NCI-H2107 (cell line): ENCODE measurements at places on chromosomes 3 and 15.

DNA sequence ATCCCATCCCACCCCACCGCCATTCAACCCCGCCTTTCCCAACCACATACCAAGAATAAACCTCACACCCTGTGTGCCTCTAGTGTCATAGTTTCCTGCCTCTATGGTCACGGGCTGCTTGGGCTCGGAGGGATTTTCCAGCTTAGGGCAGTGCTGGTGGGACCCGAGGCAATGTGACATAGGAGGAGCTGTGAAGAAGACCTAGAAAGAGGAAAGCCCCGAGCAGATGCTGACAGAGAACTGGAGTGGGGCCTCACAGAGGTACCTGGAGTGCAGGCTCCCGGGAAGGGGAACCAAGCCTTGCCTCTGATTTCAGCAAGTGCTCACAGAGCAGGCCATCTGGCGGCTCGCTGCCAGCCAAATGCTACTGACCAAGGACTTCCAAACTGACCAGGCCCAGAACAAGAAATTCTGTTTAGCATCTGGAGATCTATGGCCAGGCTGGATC, 27.5 kb downstream of the BHLHE40 start:
- no peak for DNase-seq

DNA sequence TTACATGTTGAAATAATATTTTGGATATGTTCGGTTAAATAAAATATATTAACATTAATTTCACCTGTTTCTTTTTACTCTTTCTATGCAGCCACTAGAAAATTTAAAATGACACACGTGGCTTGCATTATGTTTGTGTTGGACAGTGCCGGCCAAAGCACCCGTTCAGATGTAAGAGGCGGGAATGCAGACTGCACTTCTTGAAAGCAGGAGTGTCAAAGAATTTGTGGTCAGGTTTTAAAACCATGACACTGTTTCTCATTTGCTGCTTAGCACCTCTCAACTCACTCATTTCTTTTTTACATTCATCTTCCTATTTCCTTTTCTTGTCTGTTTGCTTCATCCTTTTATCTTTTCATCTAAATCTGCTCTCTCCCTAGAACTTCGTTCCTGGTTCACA, 35.3 kb upstream of the MINAR1 start:
- DNase-seq, result no peak

GRCh38 chr3:45064512-45065372, 38.6 kb downstream of the CLEC3B start:
- no peak for DNase-seq

- no peak for DNase-seq
These were observed 572.3 kb downstream of the PYDC2 start for GRCh38 chr3:192033246-192033645.

- DNase-seq, result no peak
These were observed 813.1 kb downstream of the NAALADL2 start for GRCh38 chr3:175672119-175672689.

GRCh38 chr15:74558706-74559105, 17.7 kb downstream of the ARID3B start:
- DNase-seq, result no peak

DNA sequence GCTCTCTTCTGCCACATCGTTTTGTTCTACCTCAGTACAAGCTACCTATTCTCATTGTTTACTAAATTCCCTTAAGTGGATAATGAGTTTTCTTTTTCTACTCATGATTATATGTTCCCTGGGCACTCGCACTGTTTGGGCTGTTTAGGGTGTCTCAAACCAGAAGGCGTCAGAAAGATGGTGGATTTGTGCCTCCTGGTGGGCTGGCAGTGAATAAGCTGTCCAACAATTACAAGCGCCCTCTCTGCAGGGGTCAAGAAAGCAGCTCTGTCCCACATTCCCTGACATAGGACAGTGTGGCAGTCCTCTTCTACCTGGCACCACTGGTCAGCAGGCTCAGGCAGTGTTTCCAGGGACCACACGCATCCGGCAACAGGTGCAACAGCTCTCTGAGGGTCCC, 173.4 kb upstream of the PPP2R3A start:
- DNase-seq, result no peak

GRCh38 chr15:53884441-53884840, 93.8 kb upstream of the UNC13C start:
- DNase-seq, result no peak

DNA sequence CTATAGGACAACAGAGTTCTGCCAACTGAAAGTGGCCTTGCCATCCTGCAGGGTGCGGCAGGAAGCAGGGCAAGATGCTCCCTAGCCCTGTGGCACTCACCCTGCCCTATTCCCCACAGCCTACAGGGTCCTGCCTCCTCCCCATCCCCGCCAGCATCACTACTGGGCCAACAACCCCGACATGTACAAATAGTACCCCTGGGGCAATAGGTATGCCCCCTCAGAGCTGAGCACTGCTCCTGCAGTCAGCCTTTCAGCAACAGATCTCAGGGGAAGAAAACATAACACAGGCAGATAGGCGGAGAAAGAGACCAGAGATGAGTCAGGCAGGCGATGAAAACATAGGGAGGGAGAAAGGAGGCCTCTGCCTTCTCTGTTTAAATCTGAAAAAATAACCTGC, 74.7 kb downstream of the XXYLT1 start:
- DNase-seq, result no peak

- no peak for DNase-seq
These were observed 946.2 kb upstream of the CFAP20DC start for GRCh38 chr3:59996056-59996455.

DNA sequence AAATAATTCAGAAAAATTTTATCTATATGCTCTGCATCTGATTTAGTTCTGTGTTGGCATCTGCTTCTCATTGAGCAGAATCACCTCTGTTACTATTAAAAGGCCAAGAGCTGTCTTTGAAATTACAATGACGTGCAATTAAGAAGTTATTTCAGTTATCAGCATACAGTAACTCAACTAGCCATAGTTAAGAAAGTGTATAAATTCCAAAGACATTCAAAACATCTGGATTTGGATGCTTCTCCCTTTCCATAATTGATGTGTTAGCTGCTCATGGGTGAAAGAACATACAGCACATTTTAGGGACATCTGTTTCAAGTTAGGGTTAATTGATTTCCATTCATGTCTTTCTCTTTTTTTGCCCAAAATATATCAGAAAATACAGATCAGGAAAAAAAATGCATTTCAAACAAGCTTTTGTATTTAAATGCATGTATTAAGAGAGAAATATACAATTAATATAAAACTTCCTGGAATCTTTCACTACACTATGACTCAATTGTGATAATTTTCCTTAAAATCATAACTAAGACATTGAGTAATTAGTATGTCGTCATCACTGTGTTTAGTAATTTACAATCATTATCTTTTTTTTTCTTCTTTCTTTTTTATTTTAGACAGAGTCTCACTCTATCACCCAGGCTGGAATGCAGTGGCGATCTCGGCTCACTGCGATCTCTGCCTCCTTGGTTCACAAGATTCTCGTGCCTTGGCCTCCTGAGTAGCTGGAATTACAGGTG, 82.7 kb upstream of the MBNL1 start:
- no peak for DNase-seq

- DNase-seq, result no peak
These were observed 2.1 kb downstream of the DBR1 start for GRCh38 chr3:138172625-138173024.

- DNase-seq, result no peak
These were observed 81.8 kb downstream of the CLASP2 start for GRCh38 chr3:33636125-33636850.

DNA sequence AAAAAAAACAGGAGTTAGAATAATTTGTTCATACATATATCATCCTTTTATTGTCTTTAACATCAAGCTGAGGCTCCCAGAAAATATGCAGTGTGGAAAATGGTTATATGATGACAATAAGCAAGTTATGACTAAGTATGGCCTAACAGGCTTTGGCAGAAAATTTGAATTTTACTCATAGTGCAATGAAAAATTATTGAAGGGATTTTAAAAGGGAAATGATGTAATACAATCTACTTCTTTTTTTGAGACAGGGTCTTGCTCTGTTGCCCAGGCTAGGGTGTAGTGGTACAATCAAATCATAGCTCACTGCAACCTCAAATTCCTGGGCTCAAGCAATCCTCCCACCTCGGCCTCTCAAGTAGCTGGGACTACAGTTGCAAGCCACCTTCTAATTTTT, 78.7 kb downstream of the FAIM start:
- no peak for DNase-seq
